ENCODE measurements at places on chromosomes 16 and 17.

DNA sequence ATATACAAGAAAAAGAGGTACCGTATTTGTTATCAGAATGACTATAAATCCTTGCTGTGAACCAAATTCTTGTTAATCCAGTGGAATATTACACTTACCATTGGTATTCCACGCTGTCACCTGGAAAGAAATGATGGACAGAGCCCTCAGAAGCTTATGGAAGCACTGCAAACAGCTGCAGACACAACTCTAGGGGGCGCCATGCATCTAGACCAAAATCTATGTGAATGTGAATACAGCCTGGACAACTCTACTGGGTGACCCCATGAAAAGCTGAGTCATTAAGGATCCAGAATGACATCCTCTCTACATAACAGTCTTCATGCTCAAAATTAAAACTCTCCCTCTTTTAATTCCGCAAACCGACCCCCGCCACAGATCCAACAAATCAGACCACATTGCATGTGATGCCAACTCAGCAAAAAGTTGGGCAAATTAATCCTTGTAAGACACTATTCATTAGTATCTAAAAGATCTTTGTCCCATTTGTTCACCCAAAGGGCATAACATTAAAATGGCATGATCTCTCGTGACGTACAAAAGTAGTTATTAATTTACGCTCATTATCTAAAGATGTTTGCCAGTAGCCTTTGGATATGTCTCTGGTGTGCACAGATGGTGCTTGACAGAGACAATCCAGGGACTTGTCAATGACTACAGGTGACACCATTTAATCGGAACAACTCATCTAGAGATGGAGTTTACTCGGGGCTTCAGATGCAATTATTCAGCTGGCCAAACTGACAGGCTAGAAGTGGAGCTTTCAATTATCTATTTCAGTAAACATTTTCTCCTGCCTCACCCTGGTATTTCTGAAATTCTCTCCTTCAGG is 552.7 kb upstream of the PSMD7 start:
- no peak for DNase-seq

- DNase-seq, result no peak
These were observed 12.5 kb downstream of the KIF18B start for GRCh38 chr17:44935116-44935515.

GRCh38 chr16:84329843-84330684 is 35.4 kb downstream of the WFDC1 start:
- no peak for DNase-seq

DNA sequence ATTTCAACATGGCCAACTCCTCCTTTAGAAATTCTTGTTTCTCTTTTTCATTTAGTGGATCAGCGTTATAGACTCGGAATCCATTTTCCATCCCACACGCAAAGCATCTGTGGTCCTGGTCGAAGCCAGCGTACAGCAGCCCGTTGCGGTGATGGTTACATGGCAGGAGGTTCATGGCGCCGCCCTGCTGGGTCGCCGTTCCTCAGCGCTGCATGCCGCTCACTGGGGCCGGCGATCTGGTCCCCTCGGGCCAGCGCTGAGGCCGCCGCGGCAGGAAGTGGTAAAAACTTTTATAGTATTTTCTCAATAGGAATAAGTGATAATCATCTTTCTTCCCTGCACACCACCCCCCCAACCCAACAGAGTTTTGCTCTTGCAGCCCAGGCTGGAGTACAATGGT is 29.9 kb upstream of the RHOT1 start:
- DNase-seq, result no peak

GRCh38 chr17:72151565-72152386 is 31.0 kb downstream of the SOX9 start:
- DNase-seq, result no peak
